ENCODE measurements at places on chromosomes 6 and 20.

DNA sequence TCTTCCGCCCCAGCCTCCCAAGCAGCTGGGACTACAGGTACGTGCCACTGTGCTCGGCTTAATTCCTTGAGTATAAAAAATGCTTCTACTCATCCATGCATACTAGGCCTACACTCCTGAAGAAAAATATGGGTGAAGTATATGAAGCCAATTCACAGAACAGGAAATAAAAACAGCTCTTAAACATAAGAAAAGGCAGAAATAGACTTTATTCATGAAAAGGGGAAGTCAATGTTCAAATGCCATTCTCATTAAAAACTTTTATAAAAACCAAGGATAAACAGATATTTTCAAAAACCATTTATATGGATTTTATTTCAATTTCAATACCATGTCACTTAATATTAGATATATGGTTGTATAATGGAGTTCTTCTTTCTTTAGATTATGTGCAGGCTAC lies 18.3 kb downstream of the SERPINB9 start:
- DNase-seq: no peak

DNA sequence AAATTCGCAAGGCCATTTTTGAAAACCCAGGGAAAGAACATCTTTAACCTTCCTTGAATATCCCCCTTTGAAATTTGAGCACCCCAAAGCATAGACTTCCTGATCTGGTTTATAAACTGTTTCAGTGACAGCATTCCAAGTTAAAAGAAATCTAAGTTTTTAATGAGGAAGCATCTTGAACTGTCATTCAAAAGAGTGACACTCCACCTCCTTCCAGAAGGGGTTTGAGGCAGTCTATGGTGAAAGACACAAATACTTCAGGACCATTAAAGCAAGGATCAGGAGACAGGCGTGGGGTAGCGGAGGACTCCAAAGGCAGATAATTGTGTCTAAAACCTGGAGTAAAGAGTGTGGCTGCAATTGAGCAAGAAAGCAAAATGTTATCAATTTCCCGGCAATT lies 691 bp downstream of the GHRH start:
- DNase-seq: no peak

GRCh38 chr6:30720738-30721197 lies 616 bp downstream of the TUBB start:
- DNase-seq: peak; percentile 48

- DNase-seq: no peak
Measured at GRCh38 chr6:132147530-132148011, 196.4 kb upstream of the CCN2 start.

- no peak for DNase-seq
Measured at GRCh38 chr6:3236005-3236404, 8.6 kb upstream of the TUBB2B start.

DNA sequence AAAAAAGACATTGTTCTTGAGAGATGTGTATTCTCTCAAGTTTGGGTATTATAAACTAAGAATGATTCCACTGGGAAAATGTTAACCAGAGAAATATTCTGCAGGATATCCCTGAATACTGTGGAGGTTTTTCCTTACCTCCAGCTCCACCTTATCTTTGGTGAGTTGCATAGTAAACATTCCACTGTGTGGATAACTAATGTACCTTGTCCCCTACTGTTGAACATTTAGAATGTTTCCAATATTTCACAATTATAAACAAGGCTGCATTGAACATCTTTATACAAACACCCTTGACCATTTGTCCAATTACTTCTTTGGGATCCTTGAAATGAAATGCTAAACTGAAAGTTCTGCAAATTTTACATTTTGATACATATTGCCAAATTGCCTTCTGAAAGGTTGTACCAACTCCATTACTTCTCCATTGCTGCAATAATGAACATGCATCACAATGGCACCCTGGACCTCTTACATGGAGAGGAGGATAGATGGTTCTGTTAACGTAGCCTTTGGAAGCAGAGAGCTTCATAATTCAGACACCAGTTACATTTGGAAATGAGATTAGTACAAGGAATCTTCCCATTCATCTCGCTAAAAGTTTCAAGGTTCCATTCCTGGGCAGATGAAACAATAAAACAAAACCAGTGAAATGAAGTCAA lies 35.0 kb upstream of the STK35 start:
- no peak for DNase-seq

DNA sequence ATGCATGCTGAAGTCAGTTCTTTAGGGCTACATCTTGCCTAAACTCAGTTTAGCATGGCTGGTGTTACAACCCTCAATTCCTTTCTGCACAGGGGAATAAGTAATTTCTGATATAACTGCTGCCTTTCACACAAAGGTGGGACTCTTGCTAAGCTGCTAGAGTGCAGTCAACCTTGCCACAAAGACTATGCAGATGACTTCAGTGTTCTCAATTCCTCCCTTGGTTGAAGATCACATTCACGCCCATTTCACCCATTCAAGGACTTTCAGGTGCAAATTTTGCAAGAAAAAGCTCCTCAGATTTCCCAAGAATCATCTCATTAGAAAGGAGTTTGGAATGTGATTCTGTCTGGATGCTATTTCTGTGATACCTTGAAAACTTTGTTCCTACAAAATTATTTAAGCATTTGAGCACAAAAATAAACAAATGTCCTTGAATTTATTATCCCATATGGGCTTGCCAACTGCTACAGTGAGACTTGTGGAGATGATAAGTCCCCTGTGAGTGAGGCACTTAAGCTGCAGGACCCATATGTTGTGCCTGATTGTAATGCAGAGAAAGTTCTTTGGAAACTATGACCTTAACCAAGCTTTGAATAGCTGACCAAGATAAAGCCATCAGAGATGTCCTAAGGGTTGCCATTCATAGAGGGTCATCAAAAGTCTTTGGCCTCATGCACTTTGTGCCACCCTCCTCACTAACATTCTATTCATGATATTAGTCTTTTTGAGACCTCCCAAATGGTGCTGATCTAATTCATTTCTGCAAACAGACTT lies 111.8 kb downstream of the PLCB4 start:
- no peak for DNase-seq

- no peak for DNase-seq
Measured at GRCh38 chr6:140264431-140264830, 890.0 kb upstream of the CITED2 start.

- no peak for DNase-seq
Measured at GRCh38 chr20:3167738-3168078, 5.6 kb downstream of the LZTS3 start.

- no peak for DNase-seq
Measured at GRCh38 chr20:48521121-48521520, 306.7 kb downstream of the PREX1 start.

DNA sequence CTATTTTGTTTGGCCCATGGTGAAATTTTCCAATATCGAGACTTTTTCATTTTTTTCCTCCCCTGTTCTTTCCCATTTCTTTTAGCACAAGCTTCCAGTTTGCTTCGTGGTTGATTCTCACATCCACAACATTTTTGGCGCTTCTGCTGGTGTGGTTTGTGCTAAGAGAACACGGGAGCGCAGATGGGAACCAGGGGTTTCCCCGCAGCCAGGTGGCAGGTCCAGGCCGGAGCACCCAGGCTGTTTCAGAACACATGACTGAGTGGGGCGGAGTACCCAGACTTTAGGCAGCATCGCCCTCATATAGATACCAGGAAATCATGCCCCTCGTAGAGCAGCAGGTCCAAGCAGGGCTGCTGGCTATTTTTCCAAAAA lies 58.0 kb downstream of the SYTL3 start:
- no peak for DNase-seq

GRCh38 chr20:4021906-4022305 lies 6.5 kb upstream of the RNF24 start:
- no peak for DNase-seq

GRCh38 chr6:75268121-75268987 lies 16.2 kb downstream of the TMEM30A start:
- DNase-seq: no peak

DNA sequence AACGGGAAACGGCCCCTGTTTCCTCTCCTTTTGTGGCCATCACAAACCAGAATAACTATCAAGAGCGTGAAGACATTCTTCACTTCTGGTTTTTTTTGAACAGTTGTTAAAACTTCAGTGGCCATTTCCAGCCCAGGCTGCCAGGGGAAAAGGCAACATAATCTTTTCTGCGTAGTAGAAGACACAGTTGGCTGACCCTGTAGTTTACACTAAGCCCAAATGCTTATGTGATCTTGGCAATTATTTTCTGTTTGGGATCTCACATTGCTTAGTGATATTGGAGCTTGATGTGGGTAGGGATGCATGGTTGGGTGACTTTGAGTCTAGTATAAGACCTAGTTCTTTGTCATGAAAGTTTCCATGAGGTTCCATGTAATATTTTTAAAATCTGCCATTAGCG lies 449.4 kb upstream of the CDH4 start:
- DNase-seq: no peak

DNA sequence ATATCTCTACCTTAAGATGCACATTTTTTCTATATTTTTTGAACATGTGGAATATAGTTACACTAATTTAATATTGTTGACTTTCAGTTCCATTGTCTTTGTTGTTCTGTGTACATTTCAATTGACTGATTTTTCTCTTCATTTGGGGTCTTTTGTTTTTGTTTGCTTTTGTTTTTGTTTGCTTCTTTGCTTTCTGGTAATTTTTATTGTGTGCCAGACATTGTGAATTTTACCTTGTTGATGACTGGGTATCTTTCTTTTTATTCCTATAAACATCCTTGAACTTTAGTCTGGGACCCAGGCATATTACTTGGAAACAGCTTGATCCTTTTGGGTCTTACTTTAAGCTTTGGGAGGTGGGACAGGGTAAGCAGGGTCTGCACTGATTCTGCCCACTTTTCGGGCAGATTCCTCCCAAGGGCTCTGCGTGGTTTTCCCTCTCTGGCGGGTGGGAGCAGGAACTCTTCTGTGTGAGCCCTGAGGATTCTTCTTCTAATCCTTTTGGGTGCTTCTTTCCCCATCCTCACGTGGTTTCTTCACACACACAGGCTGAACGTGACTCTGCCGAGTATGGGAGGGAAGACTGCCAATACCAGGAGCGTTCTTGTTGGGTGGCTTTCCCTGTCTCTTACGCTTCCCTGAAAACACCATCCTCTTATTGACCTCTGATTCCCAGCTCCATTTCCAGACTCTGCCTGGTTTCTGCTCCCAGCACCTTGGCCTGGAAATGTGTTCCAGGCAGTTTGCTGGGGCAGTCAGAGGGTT lies 200.5 kb downstream of the ARID1B start:
- peak; percentile 63 for DNase-seq

DNA sequence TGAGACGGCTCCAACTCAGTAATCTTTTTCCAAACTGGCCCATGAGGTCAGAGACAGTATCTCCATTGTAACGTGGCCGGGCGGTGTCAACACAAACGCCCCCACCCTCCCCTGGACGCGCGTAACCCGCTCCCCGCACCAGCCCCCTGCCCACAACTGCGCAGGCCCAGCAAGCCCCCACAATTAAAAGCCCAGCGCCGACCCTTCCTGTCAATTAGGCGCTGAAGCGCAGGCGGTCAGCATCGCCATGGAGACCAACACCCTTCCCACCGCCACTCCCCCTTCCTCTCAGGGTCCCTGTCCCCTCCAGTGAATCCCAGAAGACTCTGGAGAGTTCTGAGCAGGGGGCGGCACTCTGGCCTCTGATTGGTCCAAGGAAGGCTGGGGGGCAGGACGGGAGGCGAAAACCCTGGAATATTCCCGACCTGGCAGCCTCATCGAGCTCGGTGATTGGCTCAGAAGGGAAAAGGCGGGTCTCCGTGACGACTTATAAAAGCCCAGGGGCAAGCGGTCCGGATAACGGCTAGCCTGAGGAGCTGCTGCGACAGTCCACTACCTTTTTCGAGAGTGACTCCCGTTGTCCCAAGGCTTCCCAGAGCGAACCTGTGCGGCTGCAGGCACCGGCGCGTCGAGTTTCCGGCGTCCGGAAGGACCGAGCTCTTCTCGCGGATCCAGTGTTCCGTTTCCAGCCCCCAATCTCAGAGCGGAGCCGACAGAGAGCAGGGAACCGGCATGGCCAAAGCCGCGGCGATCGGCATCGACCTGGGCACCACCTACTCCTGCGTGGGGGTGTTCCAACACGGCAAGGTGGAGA lies at the start of the genes HSPA1A and HSPA1L:
Gene HSPA1A (plus strand): TSS at position 519 of the 814 bp plus-strand sequence. CDS start 214 bp downstream, at position 733.
Gene HSPA1L (minus strand): TSS at position 259 of the 814 bp plus-strand sequence. CDS start 3,311 bp downstream, outside the sequence.
- DNase-seq: peak; percentile 96

GRCh38 chr20:3701061-3701998 lies 11.1 kb downstream of the SIGLEC1 start:
- DNase-seq: no peak

- DNase-seq: no peak
Measured at GRCh38 chr20:10676518-10676917, 2.7 kb upstream of the JAG1 start.

DNA sequence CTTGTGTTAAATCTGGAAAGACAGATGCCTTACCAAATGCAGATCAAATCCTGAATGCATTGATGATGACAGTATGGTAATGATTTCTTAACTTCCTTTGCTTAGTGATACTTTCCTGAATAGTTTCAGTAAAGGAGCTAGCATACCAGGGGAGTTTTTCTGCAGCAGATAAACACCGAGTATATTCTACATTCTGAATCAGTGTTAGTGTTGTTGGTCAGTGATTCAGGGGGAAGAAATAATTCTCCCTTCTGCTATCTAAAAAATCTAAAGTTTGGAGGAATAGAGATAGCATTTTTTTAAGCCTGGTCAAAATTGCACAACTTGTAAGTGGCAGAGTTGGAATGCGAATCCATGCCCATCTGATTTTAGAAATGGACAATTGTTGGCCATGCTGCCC lies 512.2 kb upstream of the MARCKS start:
- no peak for DNase-seq

DNA sequence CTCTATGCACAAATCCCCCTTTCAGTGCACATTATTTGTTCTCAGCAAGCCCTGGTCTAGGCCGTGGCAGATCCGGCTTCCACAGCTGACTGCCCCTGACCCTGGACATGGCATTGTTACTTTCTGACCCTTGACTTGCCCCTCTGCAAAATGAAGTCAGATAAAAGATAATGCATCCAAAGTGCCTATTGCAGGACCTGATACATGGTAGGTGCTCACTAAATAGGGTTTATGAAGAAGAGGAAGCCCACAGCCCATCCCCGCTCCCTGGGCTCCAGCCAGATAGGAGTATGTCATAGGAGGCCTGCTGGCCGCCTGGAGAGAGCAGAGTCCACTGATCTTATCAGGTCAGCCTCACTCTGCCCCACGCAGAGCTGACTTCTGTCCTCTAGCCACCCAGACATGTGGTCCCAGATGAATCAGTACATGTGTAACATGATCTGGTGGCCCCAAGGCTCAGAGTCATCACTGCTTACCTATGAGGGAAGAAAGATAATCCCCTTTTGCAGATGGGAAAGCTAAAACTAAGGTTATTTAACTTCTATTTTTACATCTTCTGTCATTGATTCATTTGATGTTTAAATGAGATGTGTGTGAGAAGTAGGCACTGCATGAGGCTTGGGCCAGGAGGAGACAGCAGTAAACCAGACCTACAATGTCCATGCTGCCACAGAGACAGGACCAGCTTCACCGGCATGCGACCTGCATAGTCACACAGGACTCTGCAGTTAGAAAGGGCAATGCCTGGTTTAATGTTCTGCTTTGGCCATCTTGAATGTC lies 20.4 kb downstream of the MAFB start:
- DNase-seq: no peak

- DNase-seq: no peak
Measured at GRCh38 chr6:163659803-163660202, 245.3 kb downstream of the QKI start.

- no peak for DNase-seq
Measured at GRCh38 chr6:48840896-48841295, 622.2 kb downstream of the MMUT start.

Measured in cerebellar cortex (tissue), 1 donor.